ENCODE measurements at places on chromosomes 1 and 21.

DNA sequence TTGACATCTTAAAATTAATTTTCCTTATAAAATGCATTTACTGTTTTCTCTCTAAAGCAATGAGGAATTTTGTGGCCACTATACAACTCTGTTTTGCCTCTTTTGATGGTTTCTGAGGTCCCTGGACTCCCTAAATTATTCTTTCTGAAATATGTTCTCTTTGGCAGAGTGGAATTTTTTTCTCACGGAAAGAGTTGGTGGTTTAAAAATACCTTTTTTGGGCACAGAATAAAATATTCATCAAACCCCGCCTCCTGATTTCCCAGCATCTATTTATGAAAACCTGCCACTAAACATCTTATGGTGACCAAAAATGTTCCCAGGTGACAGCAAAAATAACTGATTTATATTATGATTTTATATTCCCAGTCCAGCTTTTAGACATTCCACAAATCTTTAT is 165.3 kb upstream of the SYT6 start:
- no peak for DNase-seq

DNA sequence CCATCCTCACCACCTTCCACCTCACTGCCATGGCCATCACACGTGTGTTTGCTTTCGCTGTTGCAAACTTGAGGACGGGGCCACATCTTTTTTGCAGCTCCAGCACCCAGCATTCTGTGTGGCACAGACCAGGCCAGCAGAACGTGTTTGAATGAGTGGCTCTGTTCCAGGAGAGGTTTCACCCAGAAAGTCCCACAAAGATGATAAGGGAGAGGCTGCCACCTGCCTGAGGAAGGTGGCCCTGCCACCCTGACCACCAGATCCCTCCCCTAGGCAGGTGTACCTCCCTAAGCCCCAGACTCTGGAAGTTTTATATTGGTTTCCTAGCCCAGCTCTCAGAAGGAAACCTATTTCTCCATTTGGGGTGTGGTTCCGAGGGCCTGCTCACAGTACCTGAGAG is 252.1 kb downstream of the KAZN start:
- DNase-seq, result no peak

DNA sequence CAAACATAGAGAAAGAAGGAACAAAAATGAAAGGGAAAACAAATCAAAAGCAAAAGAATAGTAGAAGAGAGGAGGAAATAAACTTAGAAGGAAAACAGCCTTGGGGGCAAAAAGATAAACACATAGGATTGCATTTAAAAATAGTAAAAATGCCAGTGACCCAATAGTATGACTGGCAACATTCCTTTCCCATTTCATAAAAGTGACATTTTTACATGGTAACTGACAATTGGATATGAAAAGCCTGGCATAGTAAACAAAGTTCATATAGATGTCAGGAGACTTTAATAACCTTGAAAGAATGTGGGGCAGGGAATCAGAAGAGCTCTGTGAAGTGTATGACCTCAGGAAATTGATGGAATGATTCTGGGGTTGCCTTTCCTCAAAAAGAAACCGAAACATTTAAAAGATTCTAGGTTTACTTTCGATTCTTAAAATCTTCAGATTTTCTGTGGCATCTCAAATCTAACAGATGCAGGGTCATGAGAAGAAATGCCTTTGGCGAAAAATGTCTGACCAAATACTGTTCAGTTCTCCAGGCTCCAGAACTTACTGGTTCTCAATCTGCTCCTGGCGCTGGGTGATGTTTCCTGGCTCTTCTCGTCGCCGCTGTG is 33.7 kb downstream of the SPTA1 start:
- no peak for DNase-seq

- DNase-seq, result no peak
Observed at GRCh38 chr1:97508653-97509218, 412.1 kb downstream of the DPYD start.

GRCh38 chr1:62355095-62355494 is 35.9 kb upstream of the KANK4 start:
- DNase-seq, result no peak

GRCh38 chr1:47780469-47780995 is 216.7 kb downstream of the TRABD2B start:
- DNase-seq, result no peak

DNA sequence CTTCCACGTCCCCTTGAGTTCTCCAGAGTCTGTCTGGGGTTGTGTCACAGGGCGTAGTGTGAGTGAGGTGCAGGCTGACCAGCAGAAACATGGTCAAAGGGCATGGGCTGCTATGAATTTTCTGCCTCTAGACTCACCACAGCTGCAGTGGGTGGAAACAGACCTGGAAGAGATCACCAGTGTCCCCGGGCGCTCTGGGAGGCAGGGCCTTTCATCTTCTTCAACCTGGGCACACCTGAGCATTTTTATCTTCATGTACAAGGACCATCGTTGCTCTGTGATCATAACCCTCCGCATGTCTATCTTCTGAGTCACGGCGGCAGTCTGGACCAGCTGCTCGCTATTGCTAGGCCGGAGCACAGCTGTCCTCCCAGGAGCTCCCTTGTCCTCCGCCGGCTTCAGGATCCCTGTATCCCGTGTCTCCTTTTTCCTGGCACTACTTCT is 29.6 kb downstream of the DEGS1 start:
- DNase-seq, result no peak

DNA sequence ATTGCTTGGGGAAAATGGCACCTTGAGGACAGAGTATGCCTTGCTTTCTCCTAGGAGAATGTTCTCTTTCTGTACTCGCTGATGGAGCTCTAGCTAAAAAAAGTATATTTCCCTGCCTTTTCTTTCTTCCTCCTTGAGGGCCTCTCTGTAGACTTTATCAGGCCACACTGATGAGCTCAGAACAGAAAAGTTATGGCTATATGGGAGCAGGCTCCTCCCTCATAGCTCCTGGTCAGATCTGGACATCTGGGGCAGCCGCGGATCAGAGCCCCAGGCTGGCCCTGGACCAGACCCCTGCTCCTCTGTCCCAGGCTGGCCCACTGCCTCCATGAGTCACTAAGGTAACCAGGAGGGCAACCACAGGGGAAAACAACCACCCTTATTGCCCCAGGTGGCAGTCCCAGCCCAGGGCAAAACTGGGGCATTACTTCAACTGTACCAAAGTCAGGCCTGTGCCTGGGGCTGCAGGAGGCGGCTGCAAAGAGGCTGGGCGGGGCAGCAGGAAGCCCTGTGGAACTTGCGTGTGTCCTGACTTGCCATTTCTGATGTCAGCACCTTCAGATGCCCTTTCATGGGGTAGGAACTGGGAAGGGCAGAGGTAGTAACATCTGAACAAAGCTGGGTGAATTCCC is 26.3 kb upstream of the ZNF648 start:
- DNase-seq, result no peak

All from NK-92 treated with Interleukin-12 subunit alpha and Interleukin-12 subunit beta, amount 100 ng/mL, for 24 hours (cell line).